Kidney capillary endothelial cell (primary cell): ENCODE measurements at places on chromosomes 11 and 22.

DNA sequence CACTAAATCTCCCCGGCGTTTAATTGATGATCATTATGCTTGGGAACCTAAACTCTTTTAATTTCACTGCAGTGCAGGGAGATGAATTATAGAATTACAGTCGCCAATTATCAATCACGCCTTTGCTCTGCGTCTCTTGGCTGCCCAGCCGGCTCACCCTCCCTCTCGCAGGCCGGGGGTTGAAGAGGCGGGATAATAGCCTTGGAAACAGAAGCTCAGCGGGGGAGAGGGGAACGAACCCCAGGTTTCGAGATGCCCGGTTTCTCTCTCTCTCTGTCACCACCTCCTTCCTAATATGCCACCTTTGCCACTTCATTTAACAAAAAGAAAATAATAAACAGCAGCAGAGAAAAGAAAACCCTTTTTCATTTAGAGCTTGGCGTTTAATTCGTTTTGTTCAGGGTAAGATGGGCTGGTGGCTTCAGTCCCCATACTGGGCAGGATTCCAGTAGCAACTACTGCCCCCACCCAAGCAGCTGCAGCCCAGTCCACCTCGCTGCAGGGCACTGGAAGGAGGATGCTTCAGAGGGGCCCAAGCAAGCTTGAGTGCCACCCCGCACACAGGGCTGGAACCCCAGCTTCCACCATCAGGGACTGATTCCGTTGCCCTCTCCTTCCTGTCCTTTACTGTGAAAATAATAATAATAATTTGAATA is 271.7 kb downstream of the BUD13 start:
- no peak for DNase-seq

DNA sequence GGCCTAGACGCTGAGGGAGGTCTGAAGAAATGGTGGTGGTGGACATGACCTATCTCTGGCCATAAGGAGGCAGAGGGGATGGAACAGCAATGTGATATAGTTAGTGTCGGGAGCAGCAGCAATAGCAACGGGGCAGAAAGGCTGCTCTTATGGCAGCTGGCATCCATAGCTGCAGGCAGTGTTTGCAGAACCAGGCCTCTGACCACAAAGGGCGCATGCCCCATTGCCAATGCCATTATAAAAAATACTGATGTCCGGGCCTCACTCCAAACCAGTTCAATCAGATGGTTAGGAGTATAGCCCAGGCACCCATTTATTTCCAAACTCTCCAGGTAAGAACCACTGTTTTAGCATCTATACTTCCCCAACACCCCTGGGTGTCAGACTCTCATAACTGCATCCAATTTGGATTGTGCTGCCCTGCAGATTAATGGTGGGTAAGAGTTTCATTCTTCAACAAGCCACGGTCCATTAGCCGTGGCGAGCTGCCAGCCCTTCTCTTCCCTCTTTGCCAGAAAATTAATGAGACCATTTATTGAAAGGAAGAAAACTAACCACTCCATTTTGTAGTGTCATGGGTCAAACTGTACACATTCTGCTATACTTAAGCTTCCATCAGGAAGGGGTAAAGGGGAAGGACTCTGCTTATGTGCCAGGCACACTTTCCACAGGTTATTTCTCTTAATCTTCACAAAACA is 72.8 kb upstream of the SPON1 start:
- no peak for DNase-seq

DNA sequence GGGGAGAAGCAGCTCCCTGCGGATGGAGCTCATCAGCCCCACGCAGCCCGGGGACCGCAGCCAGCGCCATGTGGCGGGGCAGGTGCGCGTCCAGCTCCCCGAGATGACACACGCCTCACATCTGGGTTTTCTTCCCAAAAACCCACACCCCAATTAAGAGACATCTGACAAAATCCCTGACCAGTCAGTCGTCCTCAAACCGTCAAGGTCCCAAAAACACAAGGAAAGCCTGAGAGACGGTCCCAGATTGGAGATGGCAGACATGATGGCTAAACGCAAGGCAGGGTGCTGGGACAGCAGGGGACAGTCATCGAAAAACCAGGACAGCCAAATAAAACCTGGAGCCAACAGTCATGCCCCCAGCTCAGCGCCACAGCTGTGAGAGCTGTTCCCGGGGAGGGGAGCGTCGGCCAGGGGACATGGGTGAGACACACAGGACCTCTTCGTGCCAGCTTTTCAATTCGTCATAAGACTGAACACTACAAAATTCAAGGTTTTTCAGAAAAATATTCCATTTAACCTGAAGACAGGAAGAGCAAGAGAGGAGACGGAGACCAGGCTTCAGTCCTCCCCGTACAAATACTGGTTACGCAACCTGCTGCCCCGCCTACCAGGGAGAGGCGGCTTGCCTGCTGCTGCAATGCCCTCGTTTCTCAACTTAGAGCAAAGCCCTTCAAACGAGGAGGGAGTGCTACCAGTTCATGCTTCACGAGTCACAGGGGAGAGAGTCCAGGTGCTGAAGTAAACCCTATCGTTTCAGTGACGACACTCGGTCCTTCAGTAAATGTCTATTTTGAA is 10.5 kb downstream of the TOLLIP start:
- DNase-seq, result no peak

DNA sequence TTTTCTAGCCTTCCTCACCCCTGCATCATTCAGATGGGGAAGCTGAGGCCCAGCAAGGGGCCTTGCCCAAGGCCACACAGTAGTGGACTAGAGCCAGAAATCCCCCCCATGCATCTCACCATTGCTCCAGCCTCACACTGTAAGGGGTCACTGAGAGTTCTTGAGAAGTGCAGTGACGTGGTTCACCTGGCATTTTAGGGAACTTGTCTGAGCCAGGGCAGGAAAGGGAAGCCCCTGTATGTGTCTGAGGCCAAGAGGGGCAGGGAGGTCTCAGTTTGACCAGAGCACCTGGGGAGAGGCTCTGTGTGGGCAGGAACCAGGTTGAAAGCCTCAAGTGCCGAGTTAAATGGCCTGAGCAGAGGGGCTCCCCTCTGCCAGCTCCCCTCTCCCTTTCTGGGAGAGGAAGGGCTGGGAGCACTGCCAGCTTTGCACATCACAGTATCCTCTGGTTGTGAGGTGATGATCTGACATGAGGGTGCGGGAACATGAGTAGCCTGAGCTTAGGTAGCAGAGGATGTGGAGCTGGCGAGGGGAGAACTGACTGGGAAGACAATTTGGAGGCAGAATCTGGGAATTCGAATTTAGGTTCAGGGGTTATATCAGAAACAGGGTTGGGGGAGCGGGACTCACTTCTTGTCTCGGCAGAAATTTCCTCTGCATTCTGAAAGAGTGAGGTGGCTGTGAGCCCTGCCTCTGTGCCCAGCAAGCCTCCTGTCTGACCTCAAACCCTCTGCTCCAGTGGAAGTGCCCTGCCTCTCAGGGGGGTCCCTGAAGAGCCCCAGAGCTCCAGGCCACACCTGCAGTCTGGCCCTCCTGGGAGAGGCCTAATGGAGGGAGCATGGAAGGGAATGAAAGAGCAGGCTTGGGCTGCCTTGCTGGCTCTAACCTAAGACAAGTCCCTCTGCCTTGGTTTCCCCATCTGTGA is 14.6 kb downstream of the ARHGEF17 start:
- no peak for DNase-seq

DNA sequence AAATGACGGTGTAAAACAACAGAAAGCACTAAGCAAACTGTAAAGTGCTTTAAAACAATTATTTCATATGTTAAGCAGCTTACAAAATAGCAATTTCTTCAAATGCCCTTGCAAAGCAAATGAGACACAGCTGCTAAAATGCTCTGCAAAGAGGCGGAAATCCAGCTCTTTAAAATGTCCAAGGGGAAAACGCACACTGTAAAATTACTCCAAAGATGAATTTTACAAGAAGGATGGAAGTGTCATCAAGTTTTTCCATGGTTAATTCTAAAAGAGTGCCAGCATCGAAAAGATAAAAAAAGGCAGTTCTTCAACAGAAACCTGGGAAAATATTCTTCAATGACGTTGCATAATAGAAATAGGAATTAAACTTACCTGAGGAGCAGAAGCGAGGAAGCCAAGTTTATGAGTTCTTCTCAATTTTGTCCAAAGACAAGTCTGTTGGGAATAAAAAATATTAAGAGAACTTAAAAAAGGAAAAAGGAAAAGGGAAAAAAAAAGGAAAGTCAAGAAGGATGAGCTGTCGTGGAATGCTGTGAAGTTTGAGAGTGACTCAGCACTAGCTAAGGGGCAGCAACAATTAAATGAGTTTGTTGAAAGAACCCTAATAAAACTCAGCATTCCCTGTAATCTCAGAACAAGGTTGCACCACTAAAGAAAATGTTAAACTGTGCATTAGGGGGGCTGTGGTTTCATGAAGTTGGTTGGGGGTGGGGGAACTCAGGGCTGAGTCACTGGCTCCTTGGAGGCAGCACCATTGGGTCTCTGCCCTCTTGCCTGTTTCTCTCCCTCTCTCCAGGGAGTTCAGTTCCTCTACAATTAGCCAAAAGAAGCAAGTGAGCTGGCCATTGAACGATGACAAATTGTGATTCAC is 64.2 kb upstream of the BLID start:
- DNase-seq, result peak; percentile 57
